ENCODE measurements at places on chromosomes 12 and 14.

DNA sequence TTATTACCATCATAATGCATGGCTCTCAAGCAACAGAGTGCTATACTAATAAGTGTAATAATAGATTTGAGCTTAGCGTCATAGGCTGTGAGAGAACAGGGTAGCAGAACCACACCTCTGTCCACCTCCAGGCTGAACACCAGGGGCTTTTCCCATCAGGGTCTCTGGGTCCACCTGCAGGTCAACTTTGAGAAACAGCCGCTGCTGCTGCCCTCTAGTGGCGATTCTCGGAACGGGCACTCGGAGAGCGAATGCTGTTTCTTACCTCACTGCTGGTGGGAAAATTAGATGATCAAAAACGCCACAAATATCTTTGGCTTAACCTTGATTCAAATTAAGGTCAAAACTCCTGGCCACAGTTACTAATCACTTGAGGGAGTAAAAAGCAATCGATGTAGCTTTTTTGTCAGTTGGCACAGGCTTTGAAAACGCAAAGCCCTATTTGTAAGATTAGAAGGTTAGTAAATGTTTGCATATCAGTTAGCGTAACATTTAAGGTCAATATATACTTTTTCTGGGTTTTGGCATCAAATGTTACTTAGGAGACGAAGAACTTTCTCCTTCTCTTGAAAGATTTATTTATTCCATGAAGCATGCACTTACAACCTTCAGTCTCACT, 127.9 kb upstream of the TMEM132D start:
- DNase-seq: peak; percentile 65

GRCh38 chr12:70005864-70006618, 181.0 kb downstream of the MYRFL start:
- DNase-seq: no peak

DNA sequence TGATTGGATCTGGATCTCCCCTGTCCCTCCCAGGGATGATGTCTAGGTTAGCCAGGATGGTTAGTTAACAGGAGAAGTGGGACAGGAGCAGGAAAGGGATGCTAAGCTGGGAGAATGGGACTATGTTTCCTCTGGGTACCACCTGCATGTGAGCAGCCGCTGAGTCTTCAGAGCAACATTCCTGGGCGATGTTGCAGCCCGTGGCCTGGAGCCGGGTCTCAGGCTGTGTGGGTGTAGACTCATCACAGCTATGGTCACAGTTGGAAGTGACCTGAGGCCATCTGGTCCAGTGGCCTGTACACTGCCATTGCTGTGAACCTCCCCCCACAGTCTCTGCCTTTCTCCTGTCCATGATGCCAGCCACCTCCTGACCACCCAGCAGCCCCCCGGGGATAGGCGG, 422.6 kb downstream of the DPF3 start:
- no peak for DNase-seq

- peak; percentile 63 for DNase-seq
Measured at GRCh38 chr12:59808317-59808910, 212.6 kb downstream of the SLC16A7 start.

GRCh38 chr14:72892103-72892878, 1.6 kb downstream of the DPF3 start:
- DNase-seq: no peak

- no peak for DNase-seq
Measured at GRCh38 chr12:53564941-53565340, 57.7 kb upstream of the NPFF start.

- DNase-seq: no peak
Measured at GRCh38 chr12:132577191-132577920, 33.0 kb downstream of the LRCOL1 start.

- DNase-seq: peak; percentile 89
Measured at GRCh38 chr12:52415870-52416750, 10.0 kb upstream of the KRT82 start.

Data from suppressor macrophage treated with lipopolysaccharide for 4 hours (primary cell).